ENCODE measurements at places on chromosomes 6 and 20.

GRCh38 chr20:20138301-20139064 lies 86.2 kb downstream of the CFAP61 start:
- no peak overlapping the region for H3K4me3 ChIP-seq
- no peak for DNase-seq
- H3K4me1 ChIP-seq: no peaks in the 10 kb centered on the region
- H3K27ac ChIP-seq: no peak overlapping the region
- H3K36me3 ChIP-seq: no peaks in the 10 kb centered on the region

DNA sequence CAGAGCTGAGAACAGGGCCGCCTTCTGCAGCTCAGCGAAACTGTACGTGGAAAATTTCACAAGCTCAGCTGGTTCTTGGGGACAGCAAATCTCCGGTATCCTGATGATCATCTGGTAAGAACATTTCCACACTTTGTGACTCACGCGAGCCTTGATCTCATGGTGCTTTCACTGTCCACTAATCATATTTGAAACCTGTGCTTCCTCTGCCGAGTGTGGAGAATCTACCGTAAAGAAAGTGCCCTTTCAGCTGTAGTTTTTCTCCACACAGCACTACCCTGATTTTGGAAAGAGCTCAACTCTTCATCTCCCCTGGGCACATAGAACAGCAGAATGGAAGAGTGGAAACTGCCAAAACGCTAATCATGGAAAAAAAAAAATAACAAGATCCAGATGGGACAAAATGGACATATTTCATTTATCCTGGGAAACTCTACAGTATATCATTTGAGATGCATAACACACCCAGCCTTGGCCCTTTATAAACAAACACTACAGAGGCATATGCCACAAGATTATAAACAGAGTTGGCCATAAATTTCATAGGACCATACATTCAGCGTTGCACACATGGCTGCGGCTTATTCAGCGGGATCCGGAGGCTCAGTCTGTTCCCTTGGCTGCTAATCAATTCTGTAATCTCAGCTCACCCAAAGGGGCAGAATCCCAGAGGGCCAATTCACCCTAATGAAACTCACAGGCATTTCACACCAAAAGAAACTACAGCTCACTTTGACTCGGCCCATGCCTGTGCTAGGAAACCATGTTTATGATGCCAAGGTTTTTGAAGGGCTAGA lies 434.5 kb downstream of the HDGFL1 start:
- no peak overlapping the region for H3K27ac ChIP-seq
- no peak for DNase-seq
- no peaks in the 10 kb centered on the region for H3K36me3 ChIP-seq
- no peaks in the 10 kb centered on the region for H3K27me3 ChIP-seq

GRCh38 chr6:140537211-140537610 lies 1162.8 kb upstream of the CITED2 start:
- H3K4me1 ChIP-seq: no peaks in the 10 kb centered on the region
- H3K36me3 ChIP-seq: no peaks in the 10 kb centered on the region
- DNase-seq: no peak
- no peaks in the 10 kb centered on the region for H3K27me3 ChIP-seq
- H3K4me3 ChIP-seq: no peak overlapping the region

DNA sequence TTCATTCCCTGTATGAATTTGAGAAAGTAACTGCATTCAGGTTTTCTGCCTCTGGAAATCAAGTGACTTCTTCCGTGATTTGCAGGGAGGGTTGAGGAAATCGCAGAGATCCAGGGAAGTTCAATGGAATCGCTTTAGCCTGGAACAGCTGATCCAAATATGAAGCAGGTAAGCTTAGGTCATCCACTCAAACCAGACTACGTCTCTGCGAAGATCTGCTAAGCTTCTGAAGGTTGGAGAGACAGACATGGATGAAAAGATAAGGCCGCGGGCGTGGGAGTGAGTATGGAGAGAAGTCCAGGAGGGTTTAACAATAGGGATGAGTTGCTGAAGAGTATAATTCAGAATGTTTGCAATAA lies 34.2 kb upstream of the BTN3A2 start:
- peaks cover 40% of the 10 kb centered on the region for H3K27me3 ChIP-seq
- H3K27ac ChIP-seq: no peak overlapping the region
- H3K36me3 ChIP-seq: no peaks in the 10 kb centered on the region
- H3K4me3 ChIP-seq: no peak overlapping the region
- DNase-seq: no peak

GRCh38 chr6:72262254-72262653 lies 359.6 kb upstream of the KCNQ5 start:
- no peaks in the 10 kb centered on the region for H3K27me3 ChIP-seq
- no peak overlapping the region for H3K27ac ChIP-seq
- no peaks in the 10 kb centered on the region for H3K36me3 ChIP-seq
- DNase-seq: no peak

GRCh38 chr6:36867471-36868224 lies 7.0 kb downstream of the PPIL1 start:
- H3K36me3 ChIP-seq: peaks cover 3% of the 10 kb centered on the region
- H3K4me3 ChIP-seq: no peak overlapping the region
- DNase-seq: no peak
